WTC11 (cell line): ENCODE measurements at places on chromosomes 5 and 9.

DNA sequence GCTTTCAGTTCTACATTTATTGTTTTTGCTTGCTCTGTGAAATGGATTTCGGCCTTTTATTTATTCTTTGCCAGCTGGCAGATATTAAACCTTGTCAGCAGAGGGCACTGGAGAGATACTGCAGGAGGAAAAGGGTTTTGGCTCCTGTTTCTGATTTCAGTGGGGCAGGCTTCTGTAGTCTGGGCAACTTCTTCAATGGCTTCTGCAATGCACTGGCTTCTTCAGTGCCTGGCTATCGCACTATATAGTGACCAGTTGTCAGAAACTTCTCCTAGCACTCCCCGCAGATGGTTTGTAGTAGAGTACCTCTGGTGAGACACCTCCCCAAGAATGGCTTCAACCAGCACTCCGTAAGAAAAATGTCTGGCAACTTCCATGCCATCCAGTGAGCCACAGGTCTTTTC is 3.2 kb upstream of the NFX1 start:
- no peak for DNase-seq

- no peak for DNase-seq
These were observed 26.3 kb upstream of the GABRP start for GRCh38 chr5:170757182-170757601.

DNA sequence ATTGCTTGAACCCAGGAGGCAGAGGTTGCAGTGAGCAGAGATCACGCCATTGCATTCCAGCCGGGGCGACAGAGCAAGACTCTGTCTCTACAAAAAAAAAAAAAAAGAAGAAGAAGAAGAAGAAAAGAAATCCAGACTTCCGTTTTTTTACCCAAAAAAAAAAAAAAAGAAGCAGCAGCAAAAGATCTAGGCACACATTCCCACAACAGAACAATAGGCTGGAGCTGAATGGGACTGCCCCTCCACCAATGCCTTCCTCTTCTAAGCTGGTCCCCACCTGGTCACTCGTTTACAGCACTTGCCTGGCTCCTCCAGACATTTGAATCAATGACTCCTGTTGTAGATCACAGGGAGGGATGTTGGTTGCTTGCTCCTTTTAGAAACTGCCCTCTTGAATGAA is 1.6 kb upstream of the LMAN2 start:
- no peak for DNase-seq

GRCh38 chr5:39624268-39624886 is 199.6 kb upstream of the DAB2 start:
- DNase-seq: no peak
